Stimulated activated CD8-positive, alpha-beta memory T cell treated with anti-CD3 and anti-CD28 coated beads, Interleukin-2, amount 100 ng/mL, for 1 hour (primary cell): ENCODE measurements at places on chromosomes 12 and 14.

DNA sequence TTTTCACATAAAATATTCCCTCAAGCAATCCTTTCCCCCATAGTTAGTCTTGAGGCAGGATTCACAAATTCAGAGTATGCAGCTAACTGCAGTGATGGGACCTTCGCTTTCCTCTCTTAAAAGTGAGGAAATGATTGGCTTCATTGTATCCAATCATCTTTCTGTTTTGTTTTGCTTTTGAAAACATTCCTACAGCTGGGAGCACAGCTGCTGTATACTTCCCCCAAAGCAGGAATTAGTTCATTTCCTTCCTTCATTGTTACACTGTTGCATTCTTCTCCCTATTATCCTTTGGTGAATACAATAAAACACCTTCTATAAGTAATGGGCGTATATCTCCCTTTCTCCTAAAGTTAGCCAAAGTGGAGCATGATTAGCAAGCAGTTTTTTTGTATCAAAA, 9.4 kb upstream of the GAS2L3 start:
- DNase-seq: no peak

DNA sequence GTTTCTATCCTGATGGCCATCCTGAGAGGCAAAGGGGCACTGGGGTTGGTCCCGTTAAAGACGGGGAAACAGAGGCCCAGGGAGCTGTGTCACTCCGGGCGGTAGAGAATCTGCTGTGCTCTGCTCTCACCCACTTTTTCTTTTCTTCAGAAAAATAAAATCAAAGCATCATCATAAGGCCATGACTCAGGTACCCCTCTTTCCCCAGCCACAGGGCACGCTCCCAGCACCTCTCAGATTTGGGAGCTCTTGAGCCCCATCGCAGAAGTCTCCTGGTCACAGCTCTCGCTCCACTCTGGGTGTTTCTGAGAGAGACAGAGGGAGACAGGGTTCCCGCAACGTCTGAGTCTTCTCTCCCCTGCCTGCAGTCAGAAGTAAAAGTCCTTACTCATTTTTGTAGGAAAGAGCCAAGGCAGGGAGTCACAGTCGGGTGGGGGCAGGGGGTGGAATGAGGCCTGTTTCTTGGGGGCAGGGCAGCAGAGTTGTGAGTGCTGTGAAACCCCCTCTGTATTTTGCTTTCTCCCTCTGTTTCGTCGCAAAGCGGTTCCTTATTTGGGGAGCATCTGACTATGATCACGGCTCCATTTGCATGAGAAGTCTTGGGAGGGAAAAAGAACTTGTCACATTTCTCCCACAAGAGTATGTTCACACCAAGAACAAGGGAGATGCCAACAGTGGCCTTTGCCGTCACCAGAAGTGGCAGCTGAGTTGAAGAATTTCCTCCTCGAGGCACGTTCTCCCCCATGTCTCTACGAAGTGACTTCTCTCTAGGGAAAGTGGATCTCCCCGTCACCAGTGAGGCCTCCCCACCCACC, 139.0 kb downstream of the BCL11B start:
- DNase-seq: no peak

GRCh38 chr14:37843954-37844607, 248.7 kb downstream of the TTC6 start:
- no peak for DNase-seq

DNA sequence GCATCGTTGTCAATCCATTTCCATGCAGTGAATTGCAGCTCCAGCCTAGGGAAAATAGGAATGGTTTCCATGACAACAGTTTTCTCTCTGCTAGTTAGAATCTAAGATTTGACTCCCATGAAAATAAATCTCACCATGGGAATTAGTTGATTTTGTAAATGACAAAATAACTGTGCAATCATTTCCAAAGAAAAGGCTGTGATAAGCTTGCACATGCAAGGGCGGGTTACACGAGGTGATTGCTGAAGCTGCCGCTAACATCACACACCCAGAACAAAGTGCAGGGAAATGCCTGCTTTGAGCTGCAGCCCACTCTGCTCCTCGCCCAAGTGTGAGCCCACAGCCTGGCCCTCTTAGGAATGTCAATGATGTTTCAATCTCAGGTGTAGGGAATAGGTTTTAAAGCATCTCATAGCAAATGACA, 53.8 kb downstream of the TRIM9 start:
- DNase-seq: no peak

GRCh38 chr12:124399622-124400021, 104.7 kb downstream of the RFLNA start:
- DNase-seq: no peak

DNA sequence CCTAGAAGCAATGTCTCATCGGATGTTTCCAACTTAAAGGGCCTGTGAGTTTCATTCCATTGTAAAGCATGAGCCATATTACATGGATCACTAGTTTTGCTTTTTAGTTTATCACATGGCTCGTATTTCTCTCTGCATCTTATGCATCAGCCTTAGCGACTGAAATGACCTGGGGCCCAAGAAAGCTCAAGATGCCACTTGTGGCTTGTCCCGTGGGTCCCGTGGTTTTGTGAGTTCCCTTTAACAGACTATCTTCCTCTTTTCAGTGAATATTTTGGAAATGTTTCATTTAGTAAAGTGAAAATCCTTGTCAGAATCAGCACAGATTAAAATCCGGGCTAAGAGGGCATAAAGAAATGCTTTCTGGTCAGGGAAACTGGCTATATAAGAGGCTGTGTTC, 86.2 kb upstream of the PPM1H start:
- no peak for DNase-seq

GRCh38 chr14:101815994-101816393, 54.5 kb downstream of the PPP2R5C start:
- DNase-seq: no peak

DNA sequence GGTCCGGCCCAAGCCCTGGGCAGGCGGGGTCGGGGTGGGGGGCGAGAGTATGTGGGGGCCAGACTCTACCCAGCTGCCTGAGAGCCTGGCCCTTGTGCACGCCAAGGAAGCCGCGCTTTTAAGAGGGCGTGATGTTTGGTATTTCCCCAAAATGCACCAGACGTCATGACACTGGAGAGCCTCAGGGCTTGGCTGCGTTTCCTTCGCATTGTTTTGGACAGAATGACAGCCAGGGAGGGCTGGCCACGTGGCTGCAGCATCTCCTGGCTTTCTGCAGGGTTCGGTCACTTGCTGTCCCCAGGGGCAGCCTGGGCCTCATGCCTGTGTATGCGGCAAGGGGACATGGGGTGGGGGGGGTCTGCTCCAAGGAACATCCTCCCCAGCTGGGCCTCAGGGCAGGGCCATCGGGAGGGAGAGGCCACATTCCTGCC, 16.1 kb upstream of the NUDT14 start:
- DNase-seq: no peak

GRCh38 chr14:90087433-90087832, 25.6 kb downstream of the KCNK13 start:
- DNase-seq: no peak

- DNase-seq: no peak
Measured at GRCh38 chr14:80679273-80679672, 262.3 kb downstream of the CEP128 start.

- DNase-seq: no peak
Measured at GRCh38 chr12:89657066-89657465, 51.6 kb downstream of the ATP2B1 start.

DNA sequence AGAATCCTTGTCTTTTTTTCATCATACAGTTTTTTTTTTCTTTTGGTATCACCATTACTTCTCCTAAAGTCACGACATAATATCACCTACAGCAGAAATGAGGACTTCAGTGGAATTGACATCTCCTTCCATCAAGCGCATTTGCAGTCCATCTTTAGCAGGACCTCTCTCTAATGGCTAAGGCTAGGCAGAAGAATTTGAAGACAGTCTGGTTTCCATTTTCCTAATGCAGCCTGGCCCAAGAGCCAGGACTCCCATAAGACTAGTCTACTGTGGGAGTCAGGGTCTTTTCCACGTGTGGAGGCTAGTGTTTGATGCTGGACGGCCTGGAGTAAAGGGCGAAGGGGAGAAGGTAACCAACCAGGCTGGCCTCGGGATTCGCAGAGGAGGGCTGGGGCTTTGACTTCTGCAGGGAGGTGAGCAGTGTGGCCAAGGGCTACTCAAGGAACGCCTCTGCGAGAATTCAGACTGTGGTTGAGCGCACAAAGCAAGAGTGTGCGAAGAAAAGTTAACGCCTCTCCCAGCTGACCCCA, 769 bp upstream of the ZNF740 start:
- DNase-seq: no peak

GRCh38 chr14:100146531-100147091, 12.8 kb downstream of the DEGS2 start:
- no peak for DNase-seq

DNA sequence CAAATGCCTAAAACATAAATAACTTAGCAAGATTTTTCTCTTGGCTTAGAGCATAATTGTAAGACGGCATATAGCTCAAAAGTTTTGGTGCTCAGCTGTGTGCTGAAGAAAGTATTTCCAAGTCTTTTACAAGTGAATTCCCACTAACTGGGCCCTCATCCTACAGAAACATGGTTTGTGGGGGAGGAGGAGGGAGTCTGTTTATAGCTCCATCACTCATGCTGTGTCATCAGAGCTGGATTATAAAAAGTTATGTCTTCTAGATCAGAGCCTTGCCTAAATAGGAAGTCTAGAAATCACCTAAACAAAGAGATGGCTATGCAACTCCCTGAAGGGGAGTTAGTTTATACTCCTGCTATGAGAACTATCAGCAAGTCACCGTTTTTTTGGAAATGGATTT, 65.9 kb upstream of the OTOGL start:
- DNase-seq: no peak

GRCh38 chr12:83042441-83043200, 355.9 kb downstream of the TMTC2 start:
- DNase-seq: no peak

DNA sequence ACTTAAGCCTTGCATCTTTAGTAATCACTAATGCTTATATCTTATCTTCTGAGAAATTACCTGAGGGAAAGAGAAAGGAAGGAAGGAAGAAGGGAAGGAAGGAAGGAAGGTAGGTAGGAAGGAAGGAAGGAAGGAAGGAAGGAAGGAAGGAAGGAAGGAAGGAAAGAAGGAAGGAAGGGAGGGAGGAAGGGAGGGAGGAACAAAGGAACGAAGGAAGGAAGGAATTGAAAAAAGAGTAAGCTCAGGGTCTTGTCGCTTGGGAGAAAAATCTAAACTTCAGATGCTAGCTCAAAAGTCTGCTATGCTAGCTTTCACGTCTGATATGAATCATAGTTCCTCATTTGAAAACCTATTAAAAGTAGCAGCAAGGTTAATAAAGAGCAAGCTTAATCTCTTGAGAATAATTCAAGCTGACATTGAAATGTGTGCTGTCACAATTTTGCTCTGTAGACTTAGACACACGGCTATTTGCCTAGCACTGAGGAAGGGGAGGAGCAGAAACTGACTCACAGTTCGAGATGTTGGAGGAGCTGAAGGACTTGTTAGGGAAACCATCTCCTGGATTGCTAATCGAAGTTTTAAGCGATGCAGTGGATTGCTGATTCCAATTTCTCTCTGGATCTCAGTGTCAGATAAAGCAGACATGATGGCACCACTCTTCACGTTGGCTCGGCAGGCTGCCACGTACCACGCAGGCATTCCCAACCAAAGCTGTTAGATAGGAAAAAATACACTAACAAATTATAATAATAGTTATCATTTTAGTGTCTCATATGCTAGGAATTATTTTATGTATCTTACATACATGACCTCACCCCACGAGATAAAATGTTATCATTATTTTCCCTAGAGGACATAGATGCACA, 216.7 kb downstream of the ACSS3 start:
- no peak for DNase-seq

DNA sequence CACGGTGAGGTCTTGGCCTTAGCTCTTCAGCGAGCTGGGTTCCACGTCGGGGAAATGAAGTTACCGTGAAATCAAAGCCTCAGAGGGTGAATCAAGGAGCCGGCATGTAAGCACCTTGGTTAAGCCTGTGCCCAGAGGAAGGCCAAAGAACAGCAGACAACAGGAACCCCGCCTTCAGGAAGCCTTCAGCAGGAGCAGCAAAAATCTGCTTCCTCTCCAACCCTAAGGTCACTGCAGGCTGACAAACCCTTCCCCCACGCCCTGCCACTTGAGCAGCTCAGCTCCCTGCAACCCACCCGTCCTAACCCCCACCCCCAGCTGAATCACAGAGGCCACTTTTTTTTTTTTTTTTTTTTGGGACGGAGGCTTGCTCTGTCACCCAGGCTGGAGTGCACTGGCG, 72.9 kb upstream of the LTA4H start:
- DNase-seq: no peak

DNA sequence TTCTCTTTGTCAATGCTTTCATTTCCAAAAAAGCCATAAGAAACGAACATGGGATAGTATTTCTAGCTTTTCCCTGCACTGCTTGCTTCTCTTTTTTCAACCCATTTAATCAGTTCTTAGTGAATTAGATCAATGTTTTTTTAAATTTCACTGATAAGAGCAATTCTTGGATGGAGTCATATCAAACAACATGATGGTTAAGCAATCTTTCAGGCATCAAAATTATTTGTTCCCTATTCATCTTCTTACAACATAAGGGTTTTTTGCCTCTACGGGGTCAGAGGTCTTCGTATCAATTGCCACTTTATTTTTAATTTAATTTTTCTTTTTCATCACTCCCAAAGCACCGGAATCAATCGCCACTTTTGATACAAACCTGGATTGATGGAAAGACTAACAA, 103.8 kb upstream of the RESF1 start:
- no peak for DNase-seq

DNA sequence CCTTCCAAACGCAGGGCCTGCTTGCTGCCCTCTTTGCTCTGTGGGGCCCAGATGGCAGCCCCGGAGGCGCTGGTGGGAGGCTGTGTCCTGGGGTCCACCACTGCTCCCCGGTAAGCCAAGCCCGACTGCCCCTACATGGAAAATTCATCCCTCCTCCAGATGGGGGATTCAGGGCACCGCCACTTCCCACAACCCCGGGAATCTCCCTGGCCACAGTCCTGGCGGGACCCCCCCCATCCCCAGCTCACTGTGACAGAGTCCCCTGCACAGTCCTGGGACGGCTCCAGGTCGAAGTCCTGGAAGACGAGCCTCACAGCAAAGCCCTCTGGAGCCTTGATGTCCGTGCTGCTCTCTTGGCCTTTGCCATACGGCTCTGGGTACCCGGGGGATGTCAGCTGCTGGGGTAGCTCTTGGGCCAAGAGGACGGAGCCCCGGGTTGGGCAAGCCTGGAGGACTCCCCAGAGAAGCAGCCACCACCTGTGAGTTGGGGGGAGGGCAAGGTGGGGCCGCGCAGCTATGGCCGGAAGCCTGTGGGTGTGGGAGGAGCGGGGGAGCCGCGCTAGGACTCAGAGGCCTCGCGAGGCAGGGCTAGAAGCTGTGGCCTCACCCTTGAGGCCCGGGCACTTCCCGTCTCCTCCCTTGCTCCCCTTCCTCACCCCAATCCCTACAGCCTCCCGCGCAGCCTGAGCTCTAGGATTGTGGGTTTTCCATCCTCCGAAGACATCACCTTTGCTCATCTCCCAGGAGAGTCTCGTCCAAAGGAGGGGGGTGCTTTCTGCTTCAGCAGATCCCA, 815 bp downstream of the C1RL start:
- peak; percentile 36 for DNase-seq

GRCh38 chr14:99730876-99731546, 46.9 kb downstream of the CYP46A1 start:
- no peak for DNase-seq

DNA sequence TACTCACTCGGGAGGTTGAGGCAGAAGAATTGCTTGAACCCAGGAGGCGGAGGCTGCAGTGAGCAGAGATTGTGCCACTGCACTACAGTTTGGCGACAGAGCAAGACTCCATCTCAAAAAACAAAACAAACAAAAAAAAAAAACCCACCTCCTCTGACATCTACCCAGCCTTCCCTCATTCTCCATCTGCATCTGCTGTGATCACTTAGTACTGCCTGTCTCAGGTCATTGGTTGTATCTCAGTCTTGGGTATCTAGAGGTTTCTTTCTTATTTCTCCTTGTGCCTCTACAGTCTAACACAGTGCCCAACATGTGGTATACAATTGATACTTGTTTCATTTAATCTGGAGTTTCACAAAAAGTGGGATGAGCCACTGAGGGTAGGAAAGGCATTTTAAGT, 5.3 kb downstream of the LTBP2 start:
- DNase-seq: no peak
